ENCODE measurements at places on chromosomes 12 and 14. TPM values are rescaled to one million over a fixed set of nuclear protein-coding genes. Genes with fewer than 3 reads are reported as not detected.

- DNase-seq, result no peak
Observed at GRCh38 chr12:15583804-15584203, 205.4 kb downstream of the EPS8 start.

- no peak for DNase-seq
Observed at GRCh38 chr14:81523016-81523415, 10.6 kb downstream of the SEL1L start.

GRCh38 chr12:79326222-79326621 lies 364.5 kb downstream of the PAWR start:
- DNase-seq, result no peak

DNA sequence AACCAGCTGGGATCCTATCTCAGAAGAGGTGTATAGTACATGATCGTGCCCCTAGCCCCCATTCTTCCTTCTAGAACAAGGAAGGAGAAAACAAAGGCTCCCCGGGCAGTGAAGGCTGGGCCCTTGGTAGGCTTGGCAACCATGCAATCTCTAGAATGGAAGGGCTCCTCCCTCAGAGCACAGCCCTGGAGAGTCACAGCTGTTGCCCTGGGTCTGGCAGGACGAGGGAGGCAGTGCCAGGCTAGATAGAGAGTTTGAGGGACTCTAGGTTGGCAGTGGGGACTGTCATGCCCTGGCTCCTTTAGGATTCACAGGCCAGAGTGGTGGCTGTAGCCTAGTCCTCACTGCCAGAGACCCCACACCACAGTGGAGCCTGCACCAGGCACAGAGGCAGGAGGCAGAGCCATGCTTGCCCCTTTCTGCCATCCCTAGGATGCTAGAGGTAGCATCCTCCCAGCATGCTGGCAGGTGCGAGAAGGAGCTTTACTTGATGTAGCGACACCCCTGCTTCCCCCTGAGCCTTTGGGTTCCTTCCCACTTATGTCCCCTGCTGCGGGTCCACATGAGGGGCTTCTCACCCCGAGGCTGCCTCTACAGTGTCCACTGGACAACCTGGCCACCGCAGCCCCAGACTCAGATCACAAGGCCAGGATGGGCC lies 33.4 kb upstream of the CIPC start:
- no peak for DNase-seq

PCED1B gene
- total RNA-seq, result not detected

DNA sequence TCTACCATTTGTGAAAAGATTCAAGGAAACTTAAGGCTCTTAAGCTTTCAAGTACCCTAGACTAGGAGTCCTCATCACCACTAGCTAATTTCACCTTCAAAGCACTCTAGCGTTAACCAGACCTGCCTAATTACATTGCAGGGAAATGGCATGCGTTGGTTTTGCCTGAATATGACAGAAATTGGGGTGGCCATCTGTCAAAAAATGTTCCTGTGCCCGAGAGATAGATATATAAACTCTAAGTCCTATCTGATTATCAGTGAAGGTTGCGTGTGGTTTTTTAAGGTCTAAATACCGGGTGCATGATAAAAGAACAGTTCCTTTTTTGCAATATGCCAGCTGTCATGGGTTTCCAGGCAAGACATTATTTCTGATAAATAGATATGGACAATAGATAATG lies 48.3 kb downstream of the SPRING1 start:
- no peak for DNase-seq

- no peak for DNase-seq
Observed at GRCh38 chr12:19457561-19457960, 18.3 kb downstream of the AEBP2 start.

DNA sequence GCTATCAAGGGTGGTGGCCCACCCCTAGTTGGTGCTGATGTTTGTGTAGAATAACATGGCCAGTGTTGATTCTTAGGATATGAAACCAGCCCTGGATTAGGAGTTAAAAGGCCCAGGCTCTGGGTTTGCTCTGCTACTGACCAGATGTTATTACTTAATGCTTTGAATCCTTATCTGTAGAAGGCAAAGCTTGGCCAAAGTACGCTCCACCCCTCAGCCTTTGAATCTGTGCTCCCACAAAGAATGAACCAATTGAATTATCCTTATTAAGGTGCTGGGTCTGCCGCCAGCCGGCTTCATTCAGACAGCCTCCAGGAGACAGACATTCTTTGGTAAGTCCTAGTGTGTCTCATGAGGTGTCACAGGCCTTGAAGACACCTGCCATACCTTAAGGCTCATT lies 41.8 kb downstream of the AKAP3 start:
- no peak for DNase-seq

- DNase-seq, result no peak
Observed at GRCh38 chr12:95227818-95228356, 10.3 kb downstream of the VEZT start.

GRCh38 chr14:84646786-84647500 lies 883.0 kb upstream of the FLRT2 start:
- DNase-seq, result peak; percentile 50

Data from SJCRH30 (cell line).